ENCODE measurements at places on chromosomes 12 and 14.

GRCh38 chr12:96103067-96103644 lies 67.8 kb upstream of the LTA4H start:
- no peak for DNase-seq

DNA sequence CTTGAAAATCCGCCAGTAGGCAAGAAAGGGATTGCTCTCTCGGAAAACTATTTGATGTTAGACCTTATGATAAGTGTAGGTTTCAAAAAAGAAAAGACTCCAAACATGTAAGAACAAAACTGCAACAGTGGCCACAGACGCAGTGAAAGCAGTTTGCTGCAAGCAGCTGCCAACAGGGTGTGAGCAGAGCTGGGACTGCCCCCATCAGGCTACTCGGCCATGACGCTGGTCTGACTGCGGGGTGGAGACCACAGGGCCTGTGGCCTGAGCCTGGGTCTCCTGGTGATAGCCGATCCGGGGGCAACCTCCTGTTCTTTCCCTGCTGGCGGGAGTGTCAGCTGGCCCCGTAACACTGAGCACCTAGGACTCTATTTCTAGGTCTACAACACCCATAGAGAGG lies 63.2 kb downstream of the AMN start:
- DNase-seq: no peak

DNA sequence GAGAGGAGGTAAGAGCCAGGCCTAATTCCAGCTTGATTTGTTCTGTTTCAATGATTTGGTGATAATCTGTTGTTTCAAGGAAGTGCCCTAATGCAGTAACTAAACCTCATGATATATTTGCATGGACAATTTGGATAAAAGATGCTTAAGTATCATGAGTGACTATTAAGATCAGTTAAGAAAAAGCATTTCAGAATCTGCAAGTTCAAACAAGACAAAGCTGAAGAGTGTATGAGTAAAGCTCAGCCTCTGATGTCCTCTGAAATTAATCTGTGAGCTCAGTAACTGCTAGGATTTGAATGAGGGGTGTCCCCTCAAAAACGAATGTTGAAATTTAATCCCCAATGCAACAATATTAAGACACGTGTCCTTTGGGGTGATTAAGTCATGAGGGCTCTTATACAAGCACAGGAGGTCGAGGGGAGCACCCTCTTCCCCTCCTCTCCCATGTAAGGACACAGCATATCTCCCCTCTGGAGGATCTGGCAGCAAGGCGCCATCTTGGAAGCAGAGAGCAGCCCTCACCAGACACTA lies 949.2 kb downstream of the GALC start:
- DNase-seq: no peak

GRCh38 chr14:91392623-91393303 lies 24.9 kb downstream of the CCDC88C start:
- peak; percentile 60 for DNase-seq

- no peak for DNase-seq
These were observed 13.0 kb upstream of the ITPR2 start for GRCh38 chr12:26845984-26846383.

DNA sequence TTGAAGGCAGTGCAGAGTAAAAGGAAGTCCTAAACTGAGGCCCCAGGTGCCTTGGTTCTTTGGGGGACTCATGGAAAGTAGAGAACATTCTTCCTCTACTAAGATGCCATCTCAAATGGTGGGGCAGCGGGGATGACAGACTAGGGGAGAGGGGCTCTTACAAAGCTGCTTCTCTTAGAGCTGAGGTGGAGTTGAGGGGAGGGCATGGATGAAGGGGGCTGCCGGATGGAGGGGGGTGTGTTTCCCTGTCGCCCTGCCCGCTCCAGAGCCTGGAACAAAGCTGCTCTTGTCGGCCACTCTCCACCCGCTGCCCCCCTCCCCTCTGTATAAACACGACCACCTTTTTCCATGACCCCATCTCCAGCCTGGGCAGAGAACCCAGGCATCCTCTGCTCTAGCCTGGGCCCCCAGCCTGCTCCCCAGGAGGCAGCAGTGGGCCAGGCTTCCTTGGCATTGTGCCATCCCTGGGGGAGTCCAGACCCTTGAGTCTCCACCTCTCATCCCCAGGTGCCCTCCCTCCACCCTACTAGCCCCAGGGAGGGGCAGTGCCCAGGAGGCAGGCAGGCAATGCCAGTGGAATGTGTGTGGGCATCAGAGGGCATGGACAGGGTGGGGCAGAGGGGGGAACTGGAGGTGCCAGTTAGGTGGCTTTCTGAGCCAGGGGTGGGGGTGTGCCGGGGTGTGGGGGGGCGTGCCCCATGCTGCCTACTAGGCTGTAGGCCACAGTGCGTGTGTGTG lies 1.7 kb downstream of the RARG start:
- no peak for DNase-seq

DNA sequence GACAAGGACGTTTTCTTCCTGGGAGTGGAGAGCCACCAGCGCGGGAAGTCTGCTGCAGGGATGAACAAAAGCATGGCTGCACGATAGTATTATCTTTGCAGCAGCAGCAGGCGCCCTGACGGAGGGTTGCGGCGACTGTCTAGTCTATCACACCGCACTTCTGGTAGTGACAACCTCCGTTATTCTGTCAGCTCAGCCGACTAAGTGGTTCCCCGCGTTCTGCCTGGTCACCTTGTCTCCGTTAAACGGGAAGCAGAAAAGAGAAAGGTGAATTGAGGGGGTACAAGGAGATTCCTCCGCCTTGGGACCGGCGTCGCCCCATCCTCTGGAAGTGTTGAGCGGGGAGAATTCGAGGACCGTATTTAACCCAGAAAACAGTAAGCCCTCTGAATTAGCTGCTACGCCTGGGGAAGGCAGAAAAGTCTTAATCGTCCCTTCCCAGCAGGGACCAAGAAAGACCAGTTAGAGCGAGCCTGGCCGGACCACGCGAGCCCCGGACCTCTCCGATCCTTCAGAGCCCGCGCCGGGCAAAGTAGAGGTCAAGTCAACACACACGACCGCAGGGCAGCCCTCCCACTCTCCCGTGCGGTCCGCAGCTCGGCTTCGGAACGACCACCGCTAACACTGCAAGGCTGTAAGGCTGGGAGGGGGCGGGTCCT lies 536 bp upstream of the DAAM1 start:
- DNase-seq: no peak

DNA sequence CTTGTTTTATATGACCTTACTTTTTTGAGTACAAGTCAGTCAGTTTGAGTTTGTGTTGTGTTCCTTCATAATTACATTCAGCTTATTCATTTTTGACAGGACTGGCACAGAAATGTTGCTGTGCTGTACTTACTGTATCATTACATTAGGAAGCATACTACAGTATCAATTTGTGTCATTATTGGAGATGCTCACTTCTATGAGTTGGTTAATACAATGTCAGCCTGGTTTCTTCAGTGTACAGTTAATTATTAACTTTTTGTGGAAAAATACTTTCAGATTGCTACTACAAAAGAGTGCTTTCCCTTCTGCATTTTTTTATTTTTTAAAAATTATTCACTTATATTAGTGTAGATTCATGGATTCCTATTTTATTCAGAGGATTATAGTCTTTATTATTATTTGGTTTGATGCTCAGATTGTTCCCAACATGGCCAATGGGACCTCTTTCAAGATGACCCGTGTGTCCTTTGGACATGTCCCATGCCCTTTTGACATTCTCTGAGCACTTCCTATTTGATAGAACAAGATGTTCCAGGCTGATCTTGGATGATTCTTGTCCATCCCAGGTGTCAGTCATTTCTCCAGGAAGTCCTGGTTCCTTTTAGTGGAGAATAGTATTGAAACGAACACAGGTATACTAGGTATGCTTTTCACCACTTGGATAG lies 66.6 kb downstream of the MON2 start:
- no peak for DNase-seq

DNA sequence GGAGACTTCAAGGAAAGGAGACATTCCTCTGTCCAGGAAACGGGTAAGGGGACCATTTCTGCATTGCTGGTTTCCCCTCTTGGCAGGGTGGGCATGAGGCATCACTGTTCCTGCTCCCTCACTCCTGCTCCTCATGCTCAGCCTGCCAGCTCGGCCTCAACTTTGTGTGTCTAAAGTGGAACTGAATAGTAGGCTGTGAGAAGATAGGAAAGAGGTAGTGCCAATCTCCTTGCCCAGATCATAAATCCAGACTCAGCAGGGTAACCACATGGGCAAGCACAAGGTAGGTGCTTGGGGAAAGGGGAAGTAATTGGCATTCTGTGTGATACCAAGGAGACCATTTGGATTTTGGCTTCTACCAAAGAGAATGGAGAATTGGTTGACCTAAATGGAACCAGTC lies 2.6 kb downstream of the LTB4R start:
- DNase-seq: no peak

DNA sequence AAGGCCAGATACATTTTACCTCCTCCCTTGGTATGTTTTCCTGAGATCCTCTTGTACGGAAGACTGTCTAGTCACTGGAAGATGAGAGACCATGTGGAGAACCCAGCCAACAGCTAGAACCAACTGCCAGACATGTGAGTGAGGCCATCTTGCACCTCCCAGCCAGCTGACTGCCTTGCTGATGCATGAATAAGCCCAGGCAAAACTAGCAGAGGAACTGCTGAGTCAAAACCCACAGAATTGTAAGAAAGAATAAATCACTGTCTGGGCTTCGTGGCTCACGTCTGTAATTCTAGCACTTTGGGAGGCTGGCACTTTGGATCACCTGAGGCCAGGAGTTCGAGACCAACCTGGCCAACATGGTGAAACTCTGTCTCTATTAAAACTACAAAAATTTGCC lies 160.0 kb downstream of the TPH2 start:
- no peak for DNase-seq

DNA sequence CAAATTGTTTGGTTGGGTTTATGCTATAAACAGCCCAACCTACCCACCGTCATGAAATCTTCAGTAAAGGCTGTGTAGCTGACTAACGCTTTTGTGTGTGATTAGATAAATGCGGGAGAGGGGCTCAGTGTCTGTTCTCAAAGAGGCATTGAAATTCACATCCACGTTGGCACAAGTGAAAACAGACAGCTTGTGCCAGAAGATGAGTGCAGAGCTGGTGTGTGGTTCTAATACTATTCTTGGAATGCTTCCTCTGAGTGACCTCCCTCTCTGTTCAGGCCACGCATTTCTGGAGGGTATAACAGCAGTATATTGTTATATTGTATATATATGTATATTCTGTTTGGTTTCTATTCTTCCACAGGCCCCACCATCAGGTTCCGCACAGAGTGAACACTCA lies 263.8 kb downstream of the APAF1 start:
- DNase-seq: no peak

DNA sequence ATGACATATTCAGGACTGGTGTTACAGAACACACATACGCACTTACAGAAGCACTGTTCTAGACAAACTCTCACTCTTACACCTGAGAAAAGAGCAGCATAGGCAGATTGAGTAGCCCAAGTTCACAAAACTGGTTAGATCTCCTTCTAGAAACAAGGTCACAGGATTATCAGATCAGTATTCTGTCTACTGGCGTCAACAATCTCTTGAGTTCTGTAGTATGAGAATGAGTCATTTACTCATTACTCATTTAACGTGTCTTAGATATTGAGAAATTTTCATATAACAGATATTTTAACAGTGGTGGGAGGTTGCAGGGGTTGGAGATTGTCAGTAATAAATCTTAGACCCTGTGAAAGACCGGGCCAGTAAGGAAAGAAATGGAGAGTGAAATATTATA lies 2.8 kb upstream of the TSPAN8 start:
- no peak for DNase-seq

DNA sequence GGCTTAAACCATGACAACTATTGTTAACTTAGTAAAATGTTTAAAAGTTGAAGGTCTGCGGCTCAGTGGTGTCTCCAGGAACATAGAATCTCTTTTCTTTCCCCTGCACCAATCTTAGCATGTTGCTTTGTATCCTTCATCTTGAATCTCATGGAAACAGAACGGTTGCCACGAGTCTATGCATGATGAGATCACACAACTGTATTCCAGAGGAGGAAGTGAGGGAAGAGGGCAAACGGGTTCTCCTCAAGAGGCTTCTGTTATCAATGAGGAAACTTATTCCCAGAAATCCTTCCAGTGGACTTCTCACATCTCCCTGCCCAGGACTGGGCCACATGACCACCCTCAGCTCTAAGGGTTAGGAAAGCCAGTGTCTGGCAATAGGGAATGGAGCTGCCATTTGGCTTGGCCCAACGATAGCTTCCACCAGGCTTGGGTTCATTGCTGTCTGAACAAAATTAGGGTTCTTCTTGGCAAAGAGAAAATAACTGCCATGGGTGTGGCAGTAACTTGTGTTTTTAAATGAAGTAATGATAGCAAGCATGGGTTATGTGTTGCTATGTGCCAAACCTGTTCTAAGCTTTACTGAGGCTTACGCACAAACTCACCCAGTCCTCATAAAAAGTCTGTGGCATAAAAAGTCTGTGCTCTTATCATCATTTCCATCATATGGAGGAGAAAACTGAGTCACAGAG lies 17.4 kb downstream of the PLXNC1 start:
- DNase-seq: no peak

- DNase-seq: no peak
These were observed 111.0 kb upstream of the GSC start for GRCh38 chr14:94880876-94881275.

GRCh38 chr12:75509621-75510020 lies 1.8 kb downstream of the KRR1 start:
- no peak for DNase-seq

Measured in eye (tissue), 1 donor.